Upper lobe of left lung (tissue), 6 donors: ENCODE measurements at places on chromosomes 1 and 21.

GRCh38 chr1:65149351-65150107 is 1.5 kb downstream of the AK4 start:
- DNase-seq: no peak

- no peak for DNase-seq
Measured at GRCh38 chr1:111647736-111648135, 28.1 kb downstream of the RAP1A start.

DNA sequence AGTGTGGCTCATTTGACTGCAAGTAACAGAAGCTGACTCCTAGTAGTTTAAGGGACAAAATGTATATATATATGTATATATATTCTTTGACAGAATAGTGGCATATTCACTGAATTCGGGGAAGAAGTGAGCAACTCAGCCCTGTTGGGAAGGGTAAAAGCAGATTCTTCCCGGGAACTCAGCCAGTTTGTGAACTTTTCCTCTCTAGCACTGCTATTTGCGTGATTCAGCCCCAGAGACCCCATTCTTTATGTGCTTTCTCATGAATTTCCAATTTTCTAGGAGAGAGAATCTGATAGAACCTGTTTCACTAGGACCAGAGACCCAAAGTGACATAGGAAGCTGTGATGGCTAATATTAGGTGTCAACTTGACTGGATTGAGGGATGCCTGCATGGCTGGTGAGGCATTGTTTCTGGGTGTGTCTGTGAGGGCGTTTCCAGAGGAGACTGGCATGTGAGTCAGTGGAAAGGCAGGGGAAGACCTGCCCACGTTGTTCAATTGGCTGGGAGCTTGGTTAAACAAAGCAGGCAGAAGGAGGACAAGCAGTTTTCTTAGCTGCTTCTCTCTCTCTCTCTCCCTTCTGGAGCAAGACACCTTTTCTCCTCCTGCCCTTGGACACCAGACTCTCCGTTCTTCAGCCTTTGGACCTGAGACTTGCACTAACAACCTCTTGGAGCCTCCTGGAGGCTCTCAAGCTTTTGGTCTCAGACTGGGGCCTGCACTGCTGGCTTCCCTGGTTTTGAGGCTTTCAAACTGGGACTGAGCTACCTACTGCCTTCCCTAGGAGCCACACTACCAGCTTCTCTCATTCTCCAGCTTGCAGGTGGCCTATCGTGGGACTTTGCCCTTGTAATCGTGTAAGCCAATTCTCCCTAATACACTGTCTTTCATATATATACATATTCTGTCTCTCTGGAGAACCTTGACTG is 93.4 kb upstream of the KCNK1 start:
- no peak for DNase-seq

GRCh38 chr1:197356723-197357533 is 88.9 kb downstream of the CRB1 start:
- no peak for DNase-seq

DNA sequence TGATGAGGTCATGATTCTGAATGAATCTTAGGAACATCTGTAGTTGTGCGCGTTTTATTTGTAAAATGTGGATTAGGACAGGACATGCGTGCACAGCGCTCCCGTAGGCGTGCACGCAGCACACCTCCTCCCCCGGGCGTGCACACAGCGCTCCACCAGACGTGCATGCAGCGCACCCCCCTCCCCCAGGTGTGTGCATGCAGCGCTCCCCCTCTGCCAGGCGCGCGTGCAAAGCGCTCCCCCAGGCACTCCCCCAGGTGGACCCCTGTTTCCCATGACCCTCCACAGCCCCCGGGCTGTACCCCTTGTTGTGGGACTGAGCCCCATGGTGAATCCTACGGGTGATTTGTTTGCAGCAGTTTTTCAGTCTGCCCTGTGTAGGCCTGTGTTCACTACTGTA is 61.6 kb downstream of the S100B start:
- DNase-seq: no peak

DNA sequence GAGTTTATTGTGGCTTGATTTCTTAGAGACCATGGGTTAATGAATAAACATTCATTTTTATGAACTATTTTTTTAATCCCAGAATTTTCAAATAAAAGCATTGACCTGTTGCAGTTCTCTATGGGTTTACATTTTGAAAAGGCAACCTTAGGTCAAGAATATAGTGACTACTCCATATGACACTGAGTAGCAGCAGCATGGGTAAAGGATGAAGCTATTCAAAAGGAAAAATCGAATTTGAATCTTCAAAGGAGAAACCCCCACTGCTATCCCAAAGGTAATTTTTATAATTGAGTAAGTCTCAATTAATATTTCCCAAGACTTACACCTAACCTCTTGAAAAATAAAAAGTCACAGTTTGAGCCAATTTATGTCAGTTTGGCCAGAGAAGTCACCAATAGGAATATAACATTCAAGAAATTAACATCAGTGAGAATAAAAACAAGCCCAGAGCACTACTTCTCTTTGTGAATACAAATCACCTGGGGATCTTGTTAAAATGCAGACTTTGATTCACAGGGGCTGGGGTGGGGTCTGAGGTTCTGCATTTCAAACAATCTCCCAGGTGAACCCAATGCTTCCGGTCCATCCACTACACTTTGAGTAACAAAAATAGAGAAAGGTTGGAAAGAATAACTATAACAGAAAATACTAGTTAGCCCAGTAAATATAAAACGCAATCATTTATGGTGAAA is 39.8 kb downstream of the USP1 start:
- no peak for DNase-seq

- peak; percentile 30 for DNase-seq
Measured at GRCh38 chr1:53526451-53527101, 67.4 kb downstream of the DMRTB1 start.

GRCh38 chr1:232335741-232336293 is 294.1 kb downstream of the SIPA1L2 start:
- DNase-seq: no peak

DNA sequence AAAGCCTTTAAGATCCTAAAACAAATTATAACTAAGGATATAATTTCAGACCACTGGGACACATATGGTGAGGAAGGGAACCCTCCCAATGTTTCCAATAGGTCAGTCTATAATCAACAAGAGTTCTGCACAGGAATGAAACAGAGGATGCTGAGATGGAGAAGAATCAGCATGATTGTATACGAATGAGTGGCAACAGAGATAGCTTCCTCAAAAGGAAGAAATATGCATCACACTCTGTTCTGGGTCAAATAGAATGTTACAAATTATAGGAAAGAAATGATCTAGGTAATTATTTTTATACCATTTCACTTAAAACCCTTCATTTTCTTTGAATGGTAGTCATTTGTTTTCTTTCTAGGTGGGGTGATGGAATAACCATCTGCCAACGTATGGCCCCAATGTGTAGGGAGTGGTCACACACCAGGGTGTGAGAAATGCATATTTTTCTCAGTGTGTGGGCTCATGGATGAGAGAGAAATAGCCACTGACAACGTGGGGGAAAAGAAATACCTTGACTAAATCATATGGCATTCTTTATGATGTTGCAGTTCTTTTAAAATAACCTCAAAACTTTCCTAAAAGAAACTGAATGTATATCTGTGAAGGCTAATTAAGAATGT is 104.6 kb upstream of the IVNS1ABP start:
- no peak for DNase-seq

DNA sequence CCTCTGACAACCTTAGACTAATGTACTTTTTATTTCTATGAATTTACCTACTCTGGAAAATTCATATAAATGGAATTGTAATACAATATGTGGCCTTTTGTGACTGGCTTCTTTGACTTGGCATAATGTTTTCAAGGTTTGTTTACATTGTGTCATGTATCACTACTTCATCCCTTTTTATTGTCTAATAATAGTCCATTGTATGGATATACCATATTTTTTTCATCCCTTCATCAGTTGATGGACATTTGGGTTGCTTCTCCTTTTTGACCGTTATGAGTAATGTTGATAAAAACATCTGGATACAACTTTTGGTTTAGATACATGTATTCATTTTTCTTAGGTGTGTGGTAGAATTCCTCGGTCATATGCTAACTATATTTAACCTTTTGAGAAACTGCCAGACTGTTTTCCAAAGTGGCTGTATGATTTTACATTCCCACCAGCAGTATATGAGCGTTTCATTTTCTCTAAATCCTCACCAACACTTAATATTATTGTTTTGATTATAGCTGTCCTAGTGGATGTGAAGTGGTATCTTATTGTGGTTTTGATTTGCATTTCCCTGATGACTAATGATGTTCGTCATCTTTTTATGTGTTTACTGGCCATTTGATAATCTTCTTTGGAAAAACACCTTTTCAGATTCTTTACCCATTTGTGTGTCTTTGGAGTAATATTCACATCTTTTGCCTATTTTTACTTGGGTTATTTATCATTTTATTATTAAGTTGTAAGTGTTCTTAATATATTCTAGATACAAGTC is 3.5 kb downstream of the RO60 start:
- DNase-seq: no peak

DNA sequence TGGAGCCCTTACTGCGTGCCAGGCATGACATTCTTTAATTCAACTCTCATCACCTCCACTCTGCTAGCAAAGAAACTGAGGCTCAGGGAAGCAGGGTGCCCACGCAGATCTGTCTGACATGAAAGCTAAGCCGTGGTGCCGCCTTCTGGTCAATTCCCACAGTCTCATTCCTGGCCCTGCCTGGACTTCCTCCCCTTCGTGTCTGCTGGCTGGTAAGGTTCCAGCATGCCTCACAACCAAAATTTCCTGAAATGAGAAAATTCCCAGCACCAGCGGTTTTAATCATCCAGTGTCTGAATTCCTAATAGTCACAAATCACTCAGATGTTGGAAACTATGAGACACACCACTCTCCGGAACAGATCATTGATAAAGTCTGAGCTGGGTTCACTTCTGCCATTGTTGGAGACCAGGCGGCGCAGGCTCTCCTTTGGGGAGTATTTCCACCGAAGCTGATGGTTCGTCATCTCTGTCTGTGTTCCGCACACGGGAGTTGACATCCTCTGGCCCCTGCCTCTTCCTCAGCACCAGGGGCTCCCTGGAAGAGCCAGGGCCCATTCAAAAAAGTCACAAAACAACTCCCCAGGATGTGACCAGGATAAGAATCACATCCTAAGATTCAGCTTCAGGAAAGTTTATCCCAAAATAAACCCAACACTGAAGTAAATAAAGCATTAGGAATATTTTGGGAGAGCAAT is 167.7 kb downstream of the PLPP3 start:
- no peak for DNase-seq

- peak; percentile 57 for DNase-seq
Measured at GRCh38 chr1:223531742-223532341, 133.7 kb downstream of the CAPN8 start.

DNA sequence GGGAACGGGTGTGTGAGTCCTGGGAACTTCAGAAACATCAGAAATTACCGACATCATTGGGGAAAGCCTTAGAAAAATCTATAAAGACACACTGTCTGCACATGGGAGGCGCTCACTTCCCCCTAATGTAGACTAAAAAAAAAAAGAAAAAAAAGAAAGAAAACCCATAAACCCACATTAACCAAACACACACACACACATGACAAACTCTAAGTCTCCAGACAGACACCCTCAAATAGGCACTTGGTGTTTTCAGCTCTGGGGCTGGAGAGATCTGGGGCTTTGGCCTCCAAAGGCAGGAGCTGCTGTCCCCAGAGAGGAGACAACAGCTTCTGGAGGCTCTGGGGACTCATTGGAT is 13.2 kb upstream of the SDHB start:
- no peak for DNase-seq

DNA sequence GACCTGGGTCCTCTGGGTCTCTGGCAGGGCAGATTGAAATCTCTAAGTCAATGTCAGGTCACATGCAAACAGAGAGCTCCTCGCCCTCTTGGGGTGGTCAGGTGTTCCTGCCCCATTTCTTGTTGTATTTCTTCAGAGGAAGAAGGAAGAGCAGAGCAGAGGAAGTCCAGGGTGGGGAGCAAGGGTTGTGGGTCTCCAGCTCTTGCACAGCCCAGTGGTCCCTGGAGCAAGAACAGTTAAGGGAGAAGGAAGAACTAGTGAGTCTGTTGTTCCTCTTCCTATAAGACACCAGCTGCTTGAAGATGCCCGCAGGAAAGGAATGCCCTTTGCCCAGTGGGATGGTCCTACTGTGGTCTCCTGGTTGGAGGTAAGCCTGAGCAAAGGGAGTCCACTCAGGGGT is 26.3 kb downstream of the MYOG start:
- no peak for DNase-seq

DNA sequence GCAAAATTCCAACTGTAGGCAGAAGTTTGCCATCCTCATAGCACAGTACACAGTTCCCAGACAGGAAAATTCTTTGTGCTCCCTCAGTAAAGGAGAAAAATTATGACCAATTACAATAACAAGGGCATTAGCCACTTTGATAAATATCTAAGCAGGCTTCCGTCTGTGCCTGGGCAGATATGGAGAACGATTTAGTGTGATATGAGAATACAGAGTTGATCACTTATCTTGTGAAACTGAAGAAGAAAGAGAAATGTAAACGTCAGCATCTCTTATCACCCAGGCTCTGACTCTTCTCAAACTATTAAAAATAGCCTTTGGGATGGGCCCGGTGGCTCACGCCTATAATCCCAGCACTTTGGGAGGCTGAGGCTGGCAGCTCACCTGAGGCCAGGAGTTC is 54.5 kb upstream of the TIAM1 start:
- no peak for DNase-seq

DNA sequence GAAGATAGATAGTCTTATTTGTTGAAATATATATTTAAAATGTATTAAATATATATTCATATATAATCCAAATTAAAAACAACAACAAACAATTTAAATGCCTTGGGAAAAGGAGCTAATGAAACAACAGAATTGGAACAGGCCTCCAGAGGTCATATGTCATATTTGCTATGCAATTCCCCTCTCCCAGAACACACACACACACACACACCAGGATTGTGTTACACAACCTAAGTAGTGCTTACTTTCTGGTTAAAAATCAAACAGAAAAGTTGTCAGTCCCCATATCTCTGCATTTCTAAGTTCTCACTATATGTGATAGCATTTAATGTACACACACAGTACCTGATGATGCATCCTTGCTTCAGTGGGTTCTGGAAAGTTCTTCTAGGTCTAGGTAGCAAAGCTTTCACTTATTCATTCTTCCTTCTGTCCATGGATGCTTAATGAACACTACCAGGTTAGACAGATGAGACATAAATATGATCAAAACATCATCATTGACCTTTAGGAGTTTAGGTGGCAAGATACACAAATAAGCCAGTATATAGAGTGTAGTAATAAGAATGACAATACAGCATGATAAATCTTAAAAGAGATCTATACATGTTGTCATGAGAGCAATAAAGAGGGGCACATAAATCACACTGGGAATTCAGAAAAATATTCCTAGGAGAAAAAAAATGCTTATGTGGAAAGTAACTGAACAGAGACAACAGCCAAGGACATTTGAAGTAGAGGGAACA is 662.8 kb downstream of the PTPRC start:
- DNase-seq: no peak

- DNase-seq: no peak
Measured at GRCh38 chr1:31127266-31127665, 61.7 kb upstream of the PUM1 start.

DNA sequence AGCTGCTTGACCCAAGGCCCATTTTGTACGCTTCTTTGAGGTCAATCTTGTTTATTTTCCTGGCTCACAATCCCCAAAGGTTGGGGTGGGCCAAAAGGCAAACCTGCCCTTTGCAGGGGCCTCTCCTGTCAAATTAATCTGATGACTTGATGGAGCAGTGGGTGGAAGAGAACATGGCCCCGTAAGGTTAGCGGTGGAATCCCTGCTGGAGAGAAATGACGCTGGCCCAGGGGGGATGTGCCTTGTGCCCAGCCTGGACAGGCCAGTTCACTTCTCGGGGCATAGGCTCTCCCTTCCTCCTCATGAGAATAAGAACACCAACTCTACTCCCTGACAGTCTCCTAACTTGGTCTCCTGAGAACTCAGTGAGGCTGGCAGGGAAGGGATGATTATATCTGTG is 40.5 kb downstream of the C1orf198 start:
- DNase-seq: no peak
